ENCODE measurements at places on chromosomes 4 and X.

DNA sequence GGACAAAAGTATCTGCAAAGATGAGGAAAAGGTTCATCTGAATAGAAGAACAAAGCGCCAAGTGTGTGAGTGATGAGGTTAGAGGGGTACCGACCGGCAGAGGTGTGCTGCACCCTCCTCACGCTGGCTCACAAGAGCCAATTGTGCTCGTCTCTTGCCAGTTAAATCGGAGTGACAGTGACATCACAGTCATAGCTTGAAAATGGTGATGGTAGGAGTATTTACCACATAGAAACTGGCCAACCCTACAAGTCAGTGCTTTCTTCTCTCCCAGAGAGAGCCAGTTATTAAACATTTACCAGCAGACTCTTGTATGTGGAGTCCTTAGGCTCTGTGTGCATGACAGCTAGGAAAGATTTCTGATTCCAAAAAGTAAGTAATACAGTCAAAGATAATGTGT lies 32.4 kb downstream of the CLDN22 start:
- no peak for DNase-seq

DNA sequence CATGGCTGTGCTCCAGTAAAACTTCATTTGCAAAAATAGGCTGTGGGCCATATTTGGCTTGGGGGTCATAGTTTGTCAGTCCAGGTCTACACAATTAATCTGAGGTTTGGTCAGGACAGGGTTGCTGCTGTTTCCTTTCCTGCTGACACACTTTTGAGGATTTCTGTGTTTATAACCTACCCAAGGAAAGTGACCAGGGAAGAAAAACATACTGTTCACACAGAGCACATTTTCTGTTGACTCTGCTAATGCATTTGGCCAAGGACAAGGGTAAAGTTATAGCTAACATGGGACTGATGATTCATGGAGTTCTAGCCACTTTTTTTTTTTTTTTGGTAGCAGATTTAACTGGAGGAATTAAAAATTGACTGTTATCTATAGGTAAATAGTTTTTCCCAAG lies 43.9 kb upstream of the GEMIN8 start:
- DNase-seq: no peak

- DNase-seq: no peak
These were observed 984.4 kb downstream of the CCSER1 start for GRCh38 chr4:91111556-91111955.

- no peak for DNase-seq
These were observed 281.7 kb upstream of the PITX2 start for GRCh38 chr4:110904435-110905065.

DNA sequence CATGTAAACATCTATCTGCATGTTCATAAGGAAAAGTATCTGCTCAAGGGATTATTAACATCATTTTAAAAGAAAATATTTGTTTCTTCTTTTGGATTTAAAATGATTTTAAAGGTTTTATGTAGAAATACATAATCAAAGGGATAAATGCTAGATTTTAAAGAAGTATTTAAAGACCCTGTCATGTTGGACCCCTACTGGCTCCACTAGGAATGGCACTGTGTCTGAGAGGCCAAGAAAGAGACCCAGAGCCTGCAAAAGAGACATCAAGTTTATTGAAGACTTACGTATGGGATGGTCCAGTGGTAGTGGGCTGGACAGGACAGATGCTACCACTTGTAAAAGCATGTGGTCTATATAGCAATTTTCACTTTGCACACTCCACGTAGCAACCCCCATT lies 78.7 kb upstream of the PCDH18 start:
- no peak for DNase-seq

DNA sequence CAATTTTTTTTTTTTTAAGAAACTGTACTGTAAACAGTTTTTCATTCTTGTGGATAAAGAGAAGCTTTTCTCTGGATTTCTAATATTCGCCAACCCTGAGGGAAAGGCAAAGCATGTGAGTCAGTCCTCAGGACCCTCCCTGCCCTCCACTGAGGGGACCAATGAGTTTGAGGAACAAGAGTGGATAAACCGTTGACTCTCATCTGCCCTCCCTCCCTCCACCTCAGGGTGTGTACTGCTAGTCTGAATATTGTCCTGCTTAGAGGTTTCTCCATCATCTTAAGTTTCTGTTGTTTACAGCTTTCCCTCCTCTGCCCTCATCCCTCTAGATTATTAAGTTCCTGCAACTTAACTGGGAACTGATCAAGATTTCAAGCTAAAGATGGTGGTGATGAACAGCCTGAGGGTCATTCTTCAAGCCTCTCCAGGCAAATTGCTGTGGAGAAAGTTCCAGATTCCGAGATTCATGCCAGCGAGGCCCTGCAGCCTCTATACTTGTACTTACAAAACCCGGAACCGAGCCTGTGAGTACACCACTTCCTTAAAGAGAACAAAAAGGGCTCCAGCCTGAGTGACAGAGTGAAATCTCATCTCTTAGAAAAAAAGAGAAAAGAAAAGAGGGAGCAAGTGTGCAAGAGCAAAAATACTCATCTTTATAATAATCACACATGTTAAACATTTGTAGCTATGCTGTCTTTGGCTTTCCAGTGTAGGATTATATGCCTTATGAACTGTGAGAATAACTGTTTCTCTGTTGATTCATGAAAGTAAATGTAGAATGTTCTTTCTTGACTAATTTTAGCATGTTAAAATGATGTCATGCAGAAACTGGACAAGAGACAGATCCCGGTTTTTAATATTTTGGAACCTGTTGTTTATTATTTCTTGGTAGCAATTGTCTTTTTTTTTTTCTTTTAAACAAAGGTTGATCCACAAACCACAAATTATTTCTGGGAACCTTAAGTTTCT lies 11.9 kb downstream of the CA5B start:
- no peak for DNase-seq

DNA sequence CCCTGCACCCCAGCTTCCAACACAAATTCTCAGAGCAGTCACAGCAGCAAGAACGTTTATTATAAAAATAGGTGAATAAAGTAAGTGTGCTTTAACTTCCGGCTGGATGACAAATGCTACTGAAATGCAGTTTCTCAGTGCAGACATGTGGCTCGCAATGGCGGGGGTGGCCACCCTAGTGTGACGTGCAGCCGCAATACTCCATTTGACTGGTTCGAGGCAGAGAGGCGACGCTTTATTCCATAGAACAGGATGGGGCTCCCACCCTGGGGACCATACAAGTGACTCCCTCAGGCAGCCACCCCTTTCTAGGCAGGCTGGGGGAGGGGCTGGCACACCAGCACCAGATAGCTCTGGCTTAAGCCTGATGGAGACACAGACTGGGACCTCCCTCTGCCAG lies 14.5 kb downstream of the TNIP2 start:
- no peak for DNase-seq

- DNase-seq: no peak
These were observed 146.1 kb downstream of the ATP10D start for GRCh38 chr4:47631161-47631560.

GRCh38 chr4:123661080-123661737 lies 264.6 kb downstream of the SPRY1 start:
- no peak for DNase-seq

DNA sequence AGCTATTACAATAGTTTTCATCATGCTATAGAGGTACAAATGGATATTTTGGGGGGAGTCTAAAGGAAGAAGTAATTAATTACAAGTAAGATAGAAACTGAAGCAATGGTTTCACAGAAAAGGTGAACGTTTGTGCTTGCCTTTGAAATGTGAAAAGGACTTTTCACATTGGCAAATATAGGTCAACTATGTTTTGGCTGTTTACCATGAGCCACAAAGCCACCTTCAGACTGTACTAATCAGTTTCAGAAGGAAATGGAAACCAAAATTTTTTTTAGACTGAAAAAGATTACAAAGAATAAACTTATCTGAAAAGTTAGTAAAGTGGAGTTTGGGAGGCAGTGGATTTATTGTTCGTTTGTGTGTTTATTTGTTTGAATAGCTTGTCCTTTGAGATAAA lies 32.1 kb downstream of the SYTL5 start:
- DNase-seq: no peak

Measured in stimulated activated CD8-positive, alpha-beta memory T cell treated with anti-CD3 and anti-CD28 coated beads, Interleukin-4, amount 100 ng/mL, for 1 hour (primary cell).